Inflammatory macrophage treated with lipopolysaccharide for 1 hour (primary cell): ENCODE measurements at places on chromosomes 5 and 9.

DNA sequence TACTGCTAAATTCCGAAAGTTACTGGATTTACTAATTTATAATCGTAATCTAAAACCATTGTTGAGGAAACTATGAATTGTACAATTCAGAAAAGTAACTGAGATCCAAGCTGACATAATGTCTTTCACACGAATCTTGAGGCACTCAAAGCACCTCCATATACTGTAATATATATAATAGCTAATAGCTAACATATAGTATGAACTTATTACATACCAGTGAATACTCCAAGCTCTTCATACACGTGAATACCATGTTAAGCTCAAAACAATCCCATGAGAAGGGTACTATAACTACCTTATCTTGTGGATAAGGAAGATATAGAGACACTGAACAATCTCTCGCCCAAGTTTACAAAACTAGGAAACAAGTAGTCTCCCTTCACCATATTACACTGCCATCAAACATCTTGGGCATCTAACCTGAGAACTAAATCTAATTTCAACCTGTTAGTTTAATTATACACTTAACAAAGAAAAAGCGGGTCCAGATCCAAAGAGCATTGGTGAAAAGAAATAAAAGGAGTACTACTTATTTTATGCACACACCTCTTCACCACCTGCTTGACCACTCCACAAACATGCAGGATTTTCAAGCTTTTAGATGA lies 1.0 kb downstream of the NUDCD2 start:
- DNase-seq, result no peak

GRCh38 chr9:127550751-127551150 lies 61.3 kb upstream of the STXBP1 start:
- DNase-seq, result no peak

- DNase-seq, result no peak
These were observed 3.4 kb downstream of the NPM1 start for GRCh38 chr5:171390883-171391677.

DNA sequence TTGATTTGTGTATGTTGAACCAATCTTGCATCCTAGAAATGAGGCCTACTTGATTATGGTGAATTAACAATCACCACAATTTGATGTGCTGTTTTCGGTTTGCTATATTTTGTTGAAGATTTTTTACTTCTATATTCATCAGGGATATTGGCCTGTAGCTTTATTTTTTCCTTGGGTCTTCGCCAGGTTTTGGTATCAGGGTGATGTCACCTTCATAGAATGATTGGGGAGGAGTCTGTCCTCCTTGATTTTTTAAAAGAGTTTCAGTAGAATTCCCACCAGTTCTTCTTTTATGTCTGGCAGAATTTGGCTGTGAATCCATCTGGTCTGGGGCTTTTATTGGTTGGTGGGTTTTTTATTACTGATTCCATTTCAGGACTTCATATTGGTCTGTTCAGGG lies 115.2 kb downstream of the CPLANE1 start:
- DNase-seq, result no peak

DNA sequence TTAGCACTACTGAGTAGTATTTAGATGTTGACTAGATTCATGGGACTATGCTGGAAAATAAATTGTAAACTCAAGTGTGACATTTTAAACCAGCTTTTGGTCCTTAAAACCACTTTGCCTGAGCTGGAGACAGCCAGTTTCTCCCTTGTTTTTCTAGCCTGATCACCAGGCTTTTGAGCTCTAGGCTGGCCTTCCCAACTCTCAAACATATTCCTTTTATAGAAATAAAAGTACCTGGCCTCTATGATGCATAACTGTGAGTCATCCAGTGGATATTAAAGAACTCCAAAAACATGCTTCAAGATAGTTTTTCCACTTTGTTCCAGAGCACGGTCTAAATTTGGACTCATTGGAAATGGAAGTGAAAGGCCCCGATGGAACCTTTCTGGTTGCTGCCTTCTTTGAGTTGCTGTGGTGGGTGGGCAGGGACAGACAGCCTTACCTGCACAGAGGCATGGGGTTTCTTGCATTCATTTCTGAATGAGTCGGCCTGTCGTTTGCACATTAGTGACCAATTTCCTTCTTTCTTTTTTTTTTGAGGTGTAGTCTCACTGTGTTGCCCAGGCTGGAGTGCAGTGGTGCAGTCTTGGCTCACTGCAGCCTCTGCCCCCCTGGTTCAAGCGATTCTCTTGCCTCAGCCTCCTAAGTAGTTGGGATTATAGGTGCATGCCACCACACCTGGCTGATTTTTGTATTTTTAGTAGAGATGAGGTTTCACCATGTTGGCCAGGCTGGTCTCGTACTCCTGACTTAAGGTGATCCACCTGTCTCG lies 43.1 kb downstream of the TRIO start:
- no peak for DNase-seq

GRCh38 chr5:52648726-52649125 lies 139.0 kb upstream of the ITGA1 start:
- no peak for DNase-seq

GRCh38 chr9:8850914-8851313 lies 1051.3 kb upstream of the DMAC1 start:
- no peak for DNase-seq

DNA sequence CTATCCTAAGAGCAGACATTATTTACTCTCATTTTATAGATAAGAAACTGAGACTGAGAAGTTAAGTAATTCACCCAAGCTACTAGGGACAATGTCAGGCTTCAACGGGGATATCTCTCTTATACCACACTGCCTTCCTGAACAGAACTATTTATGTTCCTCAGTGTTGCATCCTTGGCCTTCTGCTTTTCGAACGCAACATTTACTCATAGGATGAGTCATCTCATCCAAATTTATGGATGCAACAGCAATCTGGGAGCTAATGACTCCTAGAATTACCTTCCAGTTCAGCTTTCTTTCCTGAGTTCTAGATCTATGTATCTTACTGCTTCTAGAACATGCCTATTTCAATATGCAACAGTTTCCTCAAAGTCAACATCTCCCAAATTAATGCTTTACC lies 103.6 kb upstream of the PAM start:
- DNase-seq, result no peak

DNA sequence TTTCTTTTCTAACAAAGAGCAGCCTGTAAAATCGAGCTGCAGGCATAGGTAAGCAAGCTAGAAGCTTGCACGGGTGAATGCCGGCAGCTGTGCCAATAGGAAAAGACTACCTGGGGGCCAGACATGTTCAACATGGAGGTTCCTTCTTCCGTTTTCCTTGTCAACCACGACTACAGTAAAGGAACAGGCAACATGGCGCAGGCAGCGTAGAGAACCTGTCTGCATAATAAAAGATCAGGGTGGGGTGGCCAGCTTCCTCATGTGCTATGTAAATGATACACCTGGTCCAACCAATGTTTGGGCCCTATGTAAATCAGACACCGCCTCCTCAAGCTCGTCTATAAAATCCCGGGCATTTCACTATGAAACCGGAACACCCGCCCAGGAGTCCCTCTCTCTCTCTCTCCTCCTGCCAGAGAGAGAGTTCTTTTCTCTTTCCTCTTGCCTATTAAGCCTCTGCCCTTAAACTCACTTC lies 103.8 kb upstream of the LIFR start:
- no peak for DNase-seq

DNA sequence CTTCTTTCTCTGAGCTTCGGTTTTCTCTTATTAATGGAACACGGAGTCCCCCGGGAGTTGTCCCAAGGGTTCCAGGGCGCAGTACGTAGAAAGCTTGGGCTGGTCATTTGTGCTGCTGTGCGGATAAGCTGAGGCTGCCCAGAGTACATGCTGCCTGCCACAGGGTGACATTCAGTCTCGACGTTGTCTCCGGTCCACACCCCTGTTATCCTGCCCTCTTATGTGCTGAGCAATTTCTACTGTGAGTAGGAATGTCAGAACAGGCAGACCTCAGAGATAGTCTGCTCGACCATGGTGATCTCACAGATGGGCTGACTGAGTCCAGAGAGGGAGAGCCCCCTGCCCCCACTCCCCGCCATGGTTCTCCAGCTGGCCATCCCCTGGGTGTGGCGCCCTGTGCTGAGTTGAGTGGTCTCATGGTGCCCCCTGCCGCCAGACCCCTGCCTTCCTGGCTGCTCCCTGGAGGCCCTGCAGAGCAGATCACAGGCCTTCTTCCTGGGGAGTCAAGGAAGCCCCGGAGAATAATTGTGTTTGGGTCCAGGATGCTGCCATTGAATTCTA lies 124.0 kb downstream of the RGS3 start:
- no peak for DNase-seq

DNA sequence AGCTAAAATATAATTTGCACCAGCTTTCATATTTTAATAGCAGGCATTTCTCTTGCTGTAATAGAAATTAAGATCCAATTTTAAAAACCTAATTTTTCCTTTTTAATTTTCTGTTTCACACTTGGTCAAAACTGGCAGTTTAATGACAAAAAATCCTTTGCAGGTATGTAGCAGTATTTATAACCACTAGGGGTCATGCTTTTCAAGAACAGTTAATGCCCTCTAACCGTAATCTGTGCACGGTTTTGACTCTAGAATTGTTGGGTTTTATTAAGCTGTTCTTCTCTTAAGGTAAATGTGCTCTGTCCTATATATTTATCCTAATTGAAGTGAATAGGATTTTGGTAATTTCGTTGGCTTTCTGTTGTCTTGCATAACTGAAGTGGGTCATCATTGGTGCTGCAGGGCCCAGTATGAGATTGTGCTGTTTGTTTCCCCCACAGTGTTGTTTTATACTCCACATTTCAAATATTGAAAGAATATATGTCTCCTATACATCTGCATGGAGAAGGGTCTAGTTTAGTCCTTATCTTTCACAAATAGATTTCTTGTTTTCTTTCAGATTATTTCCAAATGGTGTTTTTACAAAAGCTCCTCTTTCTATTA lies 107.4 kb downstream of the SCAMP1 start:
- DNase-seq, result peak; percentile 35

- no peak for DNase-seq
These were observed 210.2 kb upstream of the TRPM3 start for GRCh38 chr9:71331603-71332002.

- DNase-seq, result no peak
These were observed 141.4 kb downstream of the EBF1 start for GRCh38 chr5:158958021-158958994.

DNA sequence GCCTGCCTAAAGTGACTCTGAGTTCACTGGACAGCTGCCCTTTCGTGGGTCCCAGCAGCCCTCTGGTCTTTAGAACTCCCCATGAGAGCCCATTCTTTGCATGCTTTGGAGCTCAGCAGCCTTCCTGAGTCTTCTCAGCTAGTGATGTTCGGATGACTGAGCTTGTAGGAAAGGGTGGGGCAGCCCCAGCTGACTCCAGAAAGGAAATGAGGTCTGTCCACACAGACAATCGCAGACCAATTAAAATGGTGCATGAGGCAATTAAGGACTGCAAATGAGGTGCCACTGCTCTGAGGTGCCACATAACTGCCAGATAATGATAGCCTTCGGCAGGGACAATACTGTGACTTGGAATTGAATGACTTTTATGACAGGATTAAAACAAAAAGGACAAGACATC lies 25.4 kb upstream of the TOMM5 start:
- DNase-seq, result no peak

DNA sequence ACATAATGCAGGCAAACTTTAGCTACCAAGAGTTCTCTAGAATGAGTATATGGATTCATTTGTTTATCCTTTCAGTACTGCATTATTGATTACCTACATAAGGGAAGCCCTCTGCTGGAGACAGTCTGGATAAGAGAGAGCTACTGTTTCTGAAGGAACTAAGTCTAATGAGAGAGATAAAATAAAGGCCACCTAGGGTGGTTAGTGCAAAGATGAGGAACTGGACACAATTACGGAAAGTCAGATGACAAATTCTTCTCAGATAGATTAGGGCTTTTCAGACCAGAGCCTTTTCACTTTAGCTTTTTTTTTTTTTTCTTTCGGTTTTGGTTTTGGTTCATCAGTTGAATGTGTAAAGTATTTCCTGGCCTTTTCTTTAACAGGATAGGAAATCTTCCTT lies 31.3 kb downstream of the ISOC1 start:
- DNase-seq, result peak; percentile 23

GRCh38 chr5:67209141-67209771 lies 12.7 kb upstream of the CD180 start:
- peak; percentile 91 for DNase-seq

GRCh38 chr5:170642066-170642735 lies 138.4 kb downstream of the KCNIP1 start:
- no peak for DNase-seq

DNA sequence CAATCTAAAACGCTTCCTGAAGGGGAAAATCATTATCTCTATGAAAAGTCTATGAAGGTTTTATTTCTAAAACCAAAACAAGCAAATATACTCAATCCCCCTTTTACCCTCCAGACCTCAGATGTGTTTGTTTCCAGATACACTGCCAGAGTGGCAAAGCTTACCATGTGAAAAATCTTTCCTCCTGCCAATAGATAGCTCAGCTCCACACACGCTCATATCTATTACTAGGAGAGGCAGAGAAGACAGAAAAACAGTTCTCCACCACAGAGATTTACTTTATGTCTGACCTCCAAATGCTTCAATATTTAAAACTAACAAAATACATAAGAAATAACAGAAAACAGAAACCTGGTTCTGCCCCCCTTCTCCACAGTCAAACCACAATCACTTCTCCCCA lies 7.0 kb downstream of the IRX2 start:
- no peak for DNase-seq

DNA sequence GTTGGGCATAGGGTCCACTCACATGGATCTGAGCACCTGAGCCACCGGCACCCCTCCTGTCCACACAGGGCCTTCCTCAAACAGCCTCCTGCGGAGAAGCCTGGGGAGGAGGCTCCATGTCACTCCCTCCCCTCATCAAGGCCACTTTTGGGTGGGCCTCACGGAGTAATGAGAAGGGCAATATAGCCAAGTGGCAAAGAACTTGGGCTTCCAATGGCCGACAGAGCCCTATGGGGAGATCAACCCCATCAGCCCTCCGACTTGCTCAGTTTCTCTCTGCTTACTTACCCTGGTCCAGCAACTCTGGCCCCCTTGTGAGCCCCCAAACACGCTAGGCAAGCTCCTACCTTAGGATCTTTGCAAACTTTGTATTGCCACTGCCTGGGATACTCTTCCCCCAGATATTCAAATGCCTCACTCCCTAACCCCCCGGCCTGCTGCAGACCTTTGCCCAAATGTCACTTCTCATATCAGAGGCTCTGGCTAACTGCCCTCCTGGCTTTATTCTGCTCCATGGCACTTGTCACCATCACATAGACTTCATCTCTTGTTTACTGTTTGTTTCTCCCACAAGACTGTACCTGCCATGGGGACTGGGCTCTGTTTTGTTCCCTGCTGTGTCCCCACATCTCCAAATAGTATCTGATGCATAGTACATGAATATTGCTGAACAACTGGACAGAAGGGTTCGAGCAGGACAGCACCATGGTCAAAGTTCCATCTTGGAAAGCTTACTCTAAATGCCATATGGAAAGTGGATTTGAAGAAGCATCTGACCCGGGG lies 220.8 kb downstream of the FSTL4 start:
- DNase-seq, result no peak

DNA sequence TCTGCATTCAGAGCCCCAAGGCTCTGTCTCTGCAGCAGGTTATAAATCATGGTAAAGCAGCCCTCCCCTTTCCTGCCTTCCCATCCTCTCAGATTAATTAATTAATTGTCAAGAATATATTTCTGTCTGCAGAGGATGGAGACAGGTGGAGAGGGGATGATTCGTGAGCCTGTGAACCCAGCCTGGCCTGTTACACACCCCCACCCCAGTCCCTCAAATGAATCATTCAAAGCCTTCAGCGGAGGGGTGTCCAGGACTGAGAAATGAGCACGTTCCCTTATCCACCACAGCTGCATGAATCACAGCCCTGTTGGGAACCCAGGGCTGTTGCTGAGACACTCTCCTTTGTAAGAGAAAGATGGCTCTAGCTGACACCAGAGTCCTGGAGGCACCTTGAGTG lies 56.0 kb downstream of the NIPAL4 start:
- no peak for DNase-seq
